Cerebellum (tissue), 4 donors: ENCODE measurements at places on chromosomes 6 and 20. TPM values are rescaled to one million over a fixed set of nuclear protein-coding genes. Genes with fewer than 3 reads are reported as not detected.

The AVP gene
- total RNA-seq = not detected

The TMEM151B gene
- total RNA-seq = 25.6 TPM

The NFS1 gene
- total RNA-seq = 27.2 TPM

The MRAP2 gene
- 15.8 TPM for total RNA-seq

The PRSS35 gene
- 2.4 TPM for total RNA-seq

The LY6G6F gene
- total RNA-seq = 0.36 TPM

The DDX43 gene
- total RNA-seq = 0.54 TPM

The ERVFRD-1 gene
- total RNA-seq = not detected

The MUCL3 gene
- not detected for total RNA-seq

The MYBL2 gene
- 2.4 TPM for total RNA-seq

The CGA gene
- total RNA-seq = 0.82 TPM

The NNAT gene
- total RNA-seq = 629 TPM

The SAMD5 gene
- 15.5 TPM for total RNA-seq

The FANCE gene
- total RNA-seq = 6.9 TPM

The BPI gene
- 0.27 TPM for total RNA-seq

The MRPL2 gene
- total RNA-seq = 5.6 TPM

The SCRT2 gene
- total RNA-seq = 2.9 TPM

The GNAS-AS1 gene
- 2.0 TPM for total RNA-seq

The NUP153 gene
- 47.4 TPM for total RNA-seq

The RAE1 gene
- total RNA-seq = 26.9 TPM

The BPIFB4 gene
- not detected for total RNA-seq

The MACROD2 gene
- total RNA-seq = 58.1 TPM

The FAM83C gene
- not detected for total RNA-seq

The SPATA25 gene
- 2.5 TPM for total RNA-seq

The CRISP2 gene
- total RNA-seq = 0.54 TPM

The PACSIN1 gene
- 4.3 TPM for total RNA-seq

The EYS gene
- total RNA-seq = 7.5 TPM

The SEMG1 gene
- not detected for total RNA-seq

The APMAP gene
- 49.2 TPM for total RNA-seq

The MAP3K5 gene
- total RNA-seq = 12.5 TPM

The BMP5 gene
- total RNA-seq = 17.4 TPM

The KIAA0408 gene
- 74.0 TPM for total RNA-seq

The NKAIN4 gene
- 35.0 TPM for total RNA-seq

The CRIP3 gene
- total RNA-seq = 5.8 TPM

The TRIM15 gene
- not detected for total RNA-seq

The IER3 gene
- total RNA-seq = 4.5 TPM

The MOG gene
- total RNA-seq = 0.18 TPM

The RBPJL gene
- total RNA-seq = not detected

The HSPA12B gene
- 3.3 TPM for total RNA-seq

The B3GAT2 gene
- total RNA-seq = 17.2 TPM

The GJA1 gene
- total RNA-seq = 82.9 TPM

The SLC35B2 gene
- 23.9 TPM for total RNA-seq

The PHACTR3 gene
- 20.1 TPM for total RNA-seq

The FAXC gene
- total RNA-seq = 36.3 TPM

The KCNB1 gene
- total RNA-seq = 10.0 TPM

The PRRT1 gene
- 1.2 TPM for total RNA-seq

The C4A gene
- 13.5 TPM for total RNA-seq

The DEFB132 gene
- not detected for total RNA-seq

The SLCO4A1 gene
- 2.1 TPM for total RNA-seq

The FUT9 gene
- 73.0 TPM for total RNA-seq

The NKX2-2 gene
- 2.4 TPM for total RNA-seq

The CAGE1 gene
- total RNA-seq = 0.18 TPM

The COL12A1 gene
- total RNA-seq = 42.9 TPM

The STMND1 gene
- total RNA-seq = 0.36 TPM
